ENCODE measurements at places on chromosomes 4 and X.

GRCh38 chrX:13938051-13938828, 91.5 kb downstream of the GEMIN8 start:
- no peak for DNase-seq

DNA sequence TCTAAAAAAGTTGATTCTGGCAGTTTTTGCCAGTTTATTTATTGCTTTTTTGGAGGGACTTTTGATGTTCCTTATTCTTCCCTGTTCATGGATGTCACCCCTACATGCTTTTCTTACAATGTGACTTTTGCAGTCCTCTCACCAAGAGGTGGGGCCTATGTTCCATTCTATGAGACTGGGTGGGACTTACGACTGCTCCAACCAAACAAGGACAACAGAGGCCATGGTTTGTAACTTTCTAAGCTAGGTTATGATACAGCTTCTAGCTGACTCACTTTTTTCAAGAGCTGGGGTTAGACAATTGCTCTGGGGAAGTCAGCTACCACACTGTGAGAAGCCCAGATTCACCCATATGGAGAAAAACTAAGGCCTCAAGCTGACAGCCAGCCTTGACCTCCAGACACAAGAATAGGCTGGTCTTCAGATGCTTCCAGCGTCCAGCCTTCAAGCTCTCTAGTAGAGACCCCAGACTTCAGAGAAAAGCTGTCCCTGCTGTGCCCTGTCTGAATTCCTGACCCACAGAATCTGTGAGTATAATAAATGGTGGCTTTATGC, 39.5 kb downstream of the ENOPH1 start:
- DNase-seq: no peak

- no peak for DNase-seq
Observed at GRCh38 chr4:73193659-73194058, 64.9 kb downstream of the ANKRD17 start.

GRCh38 chr4:142500966-142501365, 345.1 kb downstream of the INPP4B start:
- no peak for DNase-seq

DNA sequence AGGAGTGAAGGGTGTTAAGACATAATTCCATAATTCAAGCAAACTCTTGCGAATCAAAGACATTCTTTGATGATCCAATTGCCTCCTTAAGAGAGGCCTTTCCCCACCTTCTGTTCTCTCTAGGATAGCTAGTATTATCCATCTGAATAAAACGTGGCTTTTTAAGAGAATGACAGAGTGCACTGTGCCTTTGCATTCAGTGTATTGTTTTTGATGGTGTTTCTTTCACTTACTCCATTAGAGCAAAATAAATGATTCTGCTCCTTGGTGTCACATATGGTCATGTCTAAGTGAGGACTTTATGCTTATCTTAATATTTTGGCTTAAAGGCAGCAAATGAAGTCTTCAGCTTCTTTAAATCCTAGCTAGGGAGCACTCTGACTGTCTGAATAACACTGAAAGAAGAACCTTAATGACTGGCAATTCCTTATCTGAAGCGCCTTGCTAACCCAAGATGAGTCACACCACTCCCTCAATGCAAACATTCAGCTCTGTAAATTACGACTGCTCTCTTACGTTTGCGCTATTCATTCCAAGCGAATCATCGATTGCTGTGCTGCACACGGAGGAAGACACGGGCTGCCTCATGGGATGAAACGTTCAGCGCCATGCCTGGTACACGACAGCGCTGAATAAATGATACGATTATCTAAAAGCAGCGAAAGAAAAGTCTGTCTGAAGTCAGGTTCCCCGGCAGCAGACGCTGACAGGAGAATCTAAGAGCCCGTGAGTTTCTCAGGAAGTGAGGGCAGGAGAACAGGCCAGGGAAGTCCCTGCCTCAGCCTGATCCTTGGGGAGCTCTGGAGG, 35.1 kb upstream of the GEMIN8 start:
- no peak for DNase-seq

- no peak for DNase-seq
Observed at GRCh38 chrX:150255441-150256296, 107.4 kb upstream of the MAMLD1 start.

- no peak for DNase-seq
Observed at GRCh38 chrX:15221321-15221720, 48.6 kb downstream of the ASB9 start.

DNA sequence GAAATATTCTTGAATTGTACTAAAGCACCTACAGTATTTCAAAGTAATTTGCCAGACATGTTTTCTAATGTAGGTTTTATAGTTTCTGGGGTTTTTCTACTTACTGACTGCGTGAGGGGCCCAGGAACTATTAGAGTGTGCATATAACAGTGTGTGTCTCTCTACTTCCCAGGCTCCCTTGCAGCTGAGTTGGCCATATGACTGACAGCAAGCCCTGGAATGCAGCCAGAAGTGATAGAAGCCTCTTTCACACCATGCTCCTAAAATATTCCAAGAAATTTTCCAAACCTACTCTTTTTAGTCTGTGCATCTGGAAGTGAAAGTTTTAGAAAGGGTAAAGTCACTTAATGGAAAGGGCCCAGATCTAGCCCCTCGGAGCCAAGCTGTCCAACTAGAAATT, 96.7 kb upstream of the SLC7A11 start:
- DNase-seq: no peak

- DNase-seq: no peak
Observed at GRCh38 chrX:41086627-41086932, 1.3 kb downstream of the USP9X start.

DNA sequence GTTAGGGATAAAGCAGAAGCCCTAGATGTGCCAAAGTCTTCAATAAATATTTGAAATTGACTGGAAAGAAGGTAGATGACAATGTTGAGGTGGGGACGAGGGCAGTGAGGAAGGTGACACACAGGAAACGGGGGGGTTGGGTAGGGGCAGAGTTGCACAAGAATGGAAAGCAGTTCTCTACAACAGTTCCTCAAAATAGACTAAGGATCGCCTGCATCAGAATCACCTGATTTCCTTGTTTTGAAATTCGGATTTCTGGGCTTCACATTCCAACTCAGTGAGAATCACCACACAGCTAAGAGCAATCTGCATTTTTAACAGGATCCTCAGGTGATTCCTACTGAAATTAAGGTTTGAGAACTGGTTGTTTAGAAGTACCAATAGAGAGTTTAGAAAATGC, 70.6 kb downstream of the ARFIP1 start:
- peak; percentile 55 for DNase-seq

GRCh38 chr4:24517676-24518075, 66.7 kb downstream of the DHX15 start:
- no peak for DNase-seq

DNA sequence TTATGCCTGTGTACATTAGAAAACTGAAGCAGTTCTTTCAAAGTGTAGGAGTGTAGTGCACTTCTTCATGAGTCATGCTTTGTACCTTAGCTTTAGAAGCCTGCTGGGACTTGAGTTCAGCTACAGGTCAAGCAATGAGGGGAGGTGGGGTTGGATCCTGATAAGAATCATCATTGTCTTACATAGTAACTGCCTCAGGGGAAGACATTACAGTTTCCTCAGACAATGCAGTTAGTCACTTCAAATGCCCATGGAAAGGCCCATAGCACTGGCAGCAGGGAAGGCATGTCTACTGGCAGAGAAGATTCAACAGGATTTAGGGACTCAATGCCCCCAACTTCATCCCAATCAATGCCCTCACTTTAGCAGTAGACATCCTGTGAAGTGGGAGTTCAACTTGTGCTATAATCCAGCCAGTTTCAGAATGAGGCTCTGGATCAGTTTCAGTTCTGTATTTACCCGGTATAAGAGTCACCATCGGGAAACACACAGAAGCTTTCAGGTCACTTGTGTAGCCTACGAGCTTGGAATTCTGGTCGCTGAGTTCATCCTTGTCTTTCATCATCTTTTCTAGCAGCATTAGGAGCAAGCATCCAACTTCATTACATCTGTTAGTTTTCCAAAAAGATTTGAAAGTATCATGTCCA, 1216.5 kb downstream of the RAPGEF2 start:
- DNase-seq: no peak

DNA sequence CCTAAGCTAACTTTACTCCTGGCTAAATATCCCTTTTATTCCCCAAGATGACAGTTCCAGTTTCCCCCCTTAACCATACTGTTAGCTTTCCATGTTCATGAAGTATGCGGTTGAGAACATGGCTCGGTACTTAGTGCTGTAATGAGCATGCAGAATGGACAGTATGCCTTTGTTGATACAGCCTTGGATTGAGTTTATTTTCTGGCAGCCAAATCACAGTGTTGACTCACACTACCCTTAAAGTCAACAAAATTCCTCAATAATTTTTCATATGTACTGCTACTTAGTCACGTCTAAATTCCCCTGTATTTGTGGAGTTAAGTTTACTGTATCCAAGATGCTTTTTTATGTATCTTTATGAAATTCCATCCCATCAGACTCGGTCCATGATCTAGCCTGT, 1.4 kb upstream of the VEGFC start:
- DNase-seq: no peak

DNA sequence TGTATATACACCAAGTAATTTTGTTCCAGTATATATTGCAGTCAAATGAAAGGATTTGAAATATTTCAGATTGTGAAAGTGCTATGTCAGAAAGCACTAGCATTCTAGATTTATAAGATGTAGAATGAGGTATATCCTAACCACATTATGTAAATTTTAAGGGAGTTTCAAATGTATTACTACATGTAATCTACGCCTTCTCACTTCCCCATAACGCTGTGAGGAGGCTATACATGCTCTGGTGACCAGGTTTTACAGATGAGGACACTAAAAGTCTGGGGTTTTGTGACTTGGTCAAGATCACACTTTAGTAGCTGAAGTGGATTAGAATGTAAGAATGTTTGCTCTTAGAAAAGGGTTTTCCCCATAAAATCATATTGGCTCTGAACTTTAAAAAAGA, 8.1 kb downstream of the ENPEP start:
- DNase-seq: no peak

DNA sequence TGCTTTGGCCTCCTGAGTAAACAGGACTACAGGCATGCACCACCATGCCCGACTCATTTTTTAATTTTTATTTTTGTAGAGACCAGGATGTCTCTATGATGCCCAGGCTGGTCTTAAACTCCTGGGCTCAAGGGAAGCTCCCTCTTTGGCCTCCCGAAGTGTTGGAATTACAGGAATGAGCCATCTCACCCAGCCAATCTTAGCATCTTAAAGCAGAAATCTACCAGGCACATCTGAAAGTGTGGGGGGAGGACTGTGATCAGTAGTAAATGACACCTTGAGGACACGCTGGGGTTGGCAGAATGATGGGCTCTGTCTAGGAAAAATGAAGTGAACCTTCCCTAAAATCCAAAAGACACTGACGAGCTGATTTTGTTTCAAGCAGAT, 149.2 kb downstream of the SPATA18 start:
- no peak for DNase-seq

GRCh38 chr4:159016593-159017024, 86.3 kb upstream of the RAPGEF2 start:
- no peak for DNase-seq

DNA sequence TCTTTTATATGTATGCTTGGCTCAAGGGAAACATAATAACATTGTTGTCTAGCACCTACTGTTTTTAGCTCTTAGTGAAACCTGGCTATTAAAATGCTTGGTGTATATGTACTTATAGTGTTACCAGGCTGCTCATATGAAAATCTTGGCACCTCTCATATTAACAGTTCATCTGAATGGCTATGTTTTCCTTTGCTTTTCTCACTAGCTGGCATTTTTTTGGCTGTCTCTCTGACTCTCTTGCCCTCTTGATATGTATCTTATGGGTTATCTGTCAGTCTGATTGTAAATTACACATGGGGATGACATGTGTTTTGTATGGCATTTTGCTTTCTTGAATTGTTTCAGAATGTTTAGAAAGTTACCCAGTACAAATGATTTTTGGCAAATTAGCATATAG, 158.0 kb downstream of the ARHGAP24 start:
- DNase-seq: no peak

DNA sequence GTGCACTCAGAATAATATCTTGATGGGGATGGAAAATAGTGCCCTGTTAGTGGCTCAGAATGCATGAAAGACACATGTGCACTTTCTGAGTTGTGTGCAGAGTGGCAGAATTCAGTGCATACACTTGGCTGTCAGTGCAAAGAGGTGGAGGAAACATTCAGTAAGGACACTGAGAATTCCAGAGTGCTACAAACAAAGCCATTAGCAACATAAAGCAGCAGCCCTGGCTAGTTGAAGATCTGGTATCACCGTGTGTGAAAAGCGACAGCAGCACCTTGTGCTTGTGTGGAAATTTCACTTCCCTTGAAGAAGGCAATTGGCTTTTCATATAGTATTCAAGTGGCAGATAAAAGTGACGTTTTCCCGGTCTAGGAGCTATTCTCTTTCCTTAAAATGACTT, 810.4 kb downstream of the TRIML1 start:
- DNase-seq: no peak

DNA sequence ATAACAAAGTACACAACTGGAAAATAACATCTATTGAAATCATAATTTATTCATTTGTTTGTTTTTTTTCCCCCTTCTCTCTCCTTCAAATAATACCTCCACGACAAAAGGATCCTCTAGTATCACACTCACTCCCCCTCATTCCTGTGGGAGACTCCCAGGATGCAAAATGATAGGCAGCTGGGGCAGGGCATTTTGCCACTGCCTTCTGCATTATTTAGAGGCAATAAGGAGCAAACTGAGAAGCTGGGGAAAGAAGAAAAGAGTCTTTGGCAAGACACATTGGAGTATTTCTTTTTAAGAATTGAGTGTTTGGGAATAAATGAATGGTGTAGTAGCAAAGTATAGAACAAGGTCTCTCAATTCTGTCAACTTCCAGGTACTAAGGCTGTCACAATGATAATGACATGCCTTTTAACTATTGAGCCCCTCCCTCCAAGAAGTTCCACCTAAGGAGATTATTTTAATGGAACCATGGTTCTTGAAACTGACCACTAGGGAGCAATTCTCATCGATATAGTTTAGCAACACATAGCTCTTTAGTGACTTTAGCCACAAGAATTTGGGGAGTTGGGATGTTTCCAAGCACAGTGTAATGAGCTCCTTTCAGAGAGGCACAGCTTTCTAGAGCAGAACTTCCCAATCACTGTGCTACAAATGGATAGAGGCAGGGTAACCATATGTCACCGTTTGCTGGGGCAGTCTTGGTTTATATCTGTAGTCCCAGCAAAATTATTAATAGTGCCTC, 303.3 kb downstream of the FRMPD4 start:
- DNase-seq: no peak

- no peak for DNase-seq
Observed at GRCh38 chrX:13440176-13440575, 120.3 kb upstream of the ATXN3L start.

DNA sequence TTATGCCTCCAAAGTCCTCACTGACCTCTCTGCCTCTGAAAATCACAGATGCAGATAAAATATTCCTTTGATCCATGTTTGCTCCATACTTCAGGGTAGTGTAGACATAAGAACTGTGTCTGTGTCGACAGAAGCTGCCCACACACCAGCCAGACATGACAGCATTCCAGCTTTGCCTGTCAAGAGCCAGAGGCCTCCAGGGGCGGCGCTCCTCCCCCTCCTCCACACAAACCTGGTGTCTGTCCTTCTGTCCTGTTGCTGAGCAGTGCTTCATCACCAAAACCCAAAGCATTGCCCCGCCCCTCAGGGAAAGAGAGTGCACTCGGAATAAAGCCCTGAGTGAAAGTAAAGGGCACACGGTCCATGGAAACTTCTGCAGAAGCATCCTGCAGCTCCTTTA, 379.4 kb downstream of the FBXW7 start:
- no peak for DNase-seq

GRCh38 chr4:123198706-123199105, 197.9 kb upstream of the SPRY1 start:
- no peak for DNase-seq

Data from activated naive CD4-positive, alpha-beta T cell treated with anti-CD3 and anti-CD28 coated beads, Interleukin-2, amount 10 ng/mL, durations not matched to agents 7 days and 5 days (primary cell).